Smooth muscle cell of the umbilical artery (primary cell): ENCODE measurements at places on chromosomes 6 and 20. TPM values are rescaled to one million over a fixed set of nuclear protein-coding genes. Genes with fewer than 3 reads are reported as not detected.

Gene SALL4
- 0.59 and 2.0 TPM in 2 replicates for total RNA-seq

Gene RAB44
- not detected in 2 replicates for total RNA-seq

Gene GSTA2
- total RNA-seq, result not detected in 2 replicates

Gene MEP1A
- total RNA-seq, result not detected in 2 replicates

Gene ELMO2
- 33.0 and 37.0 TPM in 2 replicates for total RNA-seq

Gene GABRR2
- under 0.01 and 0.18 TPM in 2 replicates for total RNA-seq

Gene PRRT1
- total RNA-seq, result 0.09 TPM in 1 of 2 replicates, not detected in the other
